Activated CD4-positive, alpha-beta T cell treated with anti-CD3 and anti-CD28 coated beads for 24 hours (primary cell): ENCODE measurements at places on chromosomes 1 and 21.

DNA sequence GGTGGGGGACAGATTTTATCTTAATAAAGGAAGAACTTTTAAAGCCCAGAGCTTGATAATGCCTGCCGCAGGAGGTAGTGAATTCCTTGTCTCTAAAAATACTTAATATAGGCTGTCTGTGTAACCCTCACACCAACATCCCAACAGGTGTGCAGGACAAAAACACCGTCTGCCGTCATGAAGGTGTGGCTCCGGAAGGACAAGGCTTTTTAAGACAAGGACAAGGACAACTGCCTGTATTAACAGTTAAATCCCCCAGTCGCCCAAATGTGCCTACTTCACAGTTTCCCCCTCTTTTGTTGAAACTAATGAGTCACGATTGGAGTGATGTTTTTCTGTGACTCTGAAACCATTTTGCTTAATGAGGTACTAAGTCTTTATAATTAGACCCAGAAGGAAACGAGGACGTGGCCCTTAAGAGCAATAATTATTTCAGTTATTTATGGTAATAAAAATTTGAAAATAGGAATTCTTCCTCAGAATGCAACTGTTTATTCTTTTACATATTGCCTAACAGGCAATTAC, 27.3 kb upstream of the SPATA6 start:
- no peak for DNase-seq

GRCh38 chr1:169392406-169392805, 24.4 kb downstream of the BLZF1 start:
- no peak for DNase-seq

DNA sequence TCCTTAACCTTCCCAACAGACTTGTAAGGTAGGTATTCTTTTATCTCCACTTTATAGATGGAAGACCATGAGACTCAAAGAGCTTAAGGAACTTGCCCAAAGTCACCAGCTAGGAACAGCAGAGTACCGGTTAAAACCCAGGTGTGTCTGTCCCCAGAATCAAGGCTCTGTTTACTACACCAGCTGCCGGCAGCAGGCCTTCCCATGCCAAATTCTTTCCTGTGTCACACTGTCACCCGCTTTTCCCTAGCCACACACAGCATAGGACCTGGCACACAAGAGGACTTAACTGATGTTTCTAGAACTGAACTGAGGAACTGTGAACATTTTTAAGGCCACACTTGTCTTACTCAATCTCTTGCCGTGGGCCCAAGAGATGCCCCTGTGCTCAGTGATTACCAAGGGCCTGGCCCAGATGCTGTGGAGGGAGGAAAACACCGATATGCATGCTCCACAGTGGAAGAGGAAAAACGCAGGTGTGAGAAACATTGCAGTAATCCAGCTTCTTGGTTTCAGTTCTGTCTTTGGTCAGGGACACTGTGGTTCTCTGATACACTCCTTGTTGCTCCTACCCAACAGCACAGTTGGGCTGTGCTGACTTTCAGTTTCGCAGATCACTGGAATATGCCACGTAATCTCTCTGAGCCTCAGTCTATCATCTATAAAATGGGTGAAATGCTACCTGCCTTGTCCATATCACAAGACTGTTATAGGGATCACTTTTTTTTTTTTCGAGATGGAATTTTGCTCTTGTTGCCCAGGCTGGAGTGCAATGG, 13.9 kb upstream of the LY9 start:
- DNase-seq: no peak

- DNase-seq: no peak
Observed at GRCh38 chr21:42848932-42849758, 30.2 kb downstream of the WDR4 start.

DNA sequence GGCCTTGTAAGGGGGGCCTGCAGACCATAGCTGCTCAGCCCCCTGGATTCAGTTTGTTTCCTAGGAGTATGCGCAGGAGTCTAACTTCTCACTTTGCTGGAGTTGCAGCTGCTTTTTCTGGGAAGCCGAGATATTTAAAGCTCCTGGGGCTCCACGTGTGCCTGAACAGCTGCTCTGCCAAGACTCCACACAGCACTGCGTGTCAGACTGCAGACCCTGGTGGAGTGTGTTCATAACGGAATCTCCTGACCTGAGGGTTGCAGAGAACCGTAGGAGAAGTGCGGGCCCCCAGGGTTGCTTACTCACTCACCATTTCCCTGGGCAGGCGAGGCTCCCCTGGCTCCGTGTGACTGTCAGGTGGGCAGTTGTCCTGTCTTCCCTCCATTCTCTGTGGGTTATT, 474.3 kb upstream of the TMPRSS15 start:
- DNase-seq: no peak

- no peak for DNase-seq
Observed at GRCh38 chr1:193310564-193310963, 124.2 kb upstream of the B3GALT2 start.

GRCh38 chr21:32193098-32193465, 85.8 kb downstream of the MIS18A start:
- DNase-seq: no peak

DNA sequence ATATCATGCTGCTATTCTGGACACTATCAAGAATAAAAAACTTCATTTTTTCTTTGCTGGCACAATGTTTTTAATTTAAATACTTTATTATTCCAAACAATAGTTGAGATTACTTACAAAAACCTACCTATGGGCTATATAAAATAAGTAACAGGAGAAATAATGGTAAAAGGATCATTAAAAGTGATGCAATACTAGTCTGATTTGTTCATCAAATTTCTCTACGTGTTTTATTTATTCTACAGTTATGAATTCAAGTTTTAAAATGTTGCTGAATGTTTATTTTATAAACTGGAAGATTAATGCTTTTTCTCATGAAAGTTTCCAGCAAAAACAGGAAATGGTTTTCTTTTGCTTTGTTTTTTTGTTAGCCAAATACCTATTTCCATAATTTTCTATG, 662.4 kb upstream of the BRINP3 start:
- DNase-seq: no peak
